Regular cardiac myocyte (primary cell): ENCODE measurements at places on chromosomes 6 and 20. TPM values are rescaled to one million over a fixed set of nuclear protein-coding genes. Genes with fewer than 3 reads are reported as not detected.

C20orf144 gene
- total RNA-seq: 0.19 and 0.28 TPM in 2 replicates

MUCL3 gene
- total RNA-seq: not detected in 2 replicates

PRL gene
- total RNA-seq: not detected in 2 replicates

TBX18 gene
- 37.5 and 49.8 TPM in 2 replicates for total RNA-seq

LPIN3 gene
- total RNA-seq: 7.7 and 7.9 TPM in 2 replicates

RIN2 gene
- 35.8 and 71.1 TPM in 2 replicates for total RNA-seq

CALHM5 gene
- total RNA-seq: 11.7 and 17.2 TPM in 2 replicates

BPIFB4 gene
- total RNA-seq: not detected in 2 replicates

SLC32A1 gene
- total RNA-seq: under 0.01 TPM in 1 of 2 replicates, not detected in the other

CST2 gene
- 6.9 and 38.1 TPM in 2 replicates for total RNA-seq

PDE7B gene
- 60.0 and 71.6 TPM in 2 replicates for total RNA-seq

KCNK5 gene
- not detected in 2 replicates for total RNA-seq

MYCT1 gene
- total RNA-seq: 19.7 and 22.2 TPM in 2 replicates

FAM209B gene
- total RNA-seq: not detected in 2 replicates

NKAPL gene
- total RNA-seq: 2.1 and 3.1 TPM in 2 replicates

RNF144B gene
- 1.7 and 5.9 TPM in 2 replicates for total RNA-seq

EEF1A2 gene
- total RNA-seq: 0.38 and 5.4 TPM in 2 replicates

ZNF335 gene
- total RNA-seq: 10.1 and 10.9 TPM in 2 replicates

APCDD1L gene
- 7.3 and 9.0 TPM in 2 replicates for total RNA-seq

ASIP gene
- total RNA-seq: not detected in 2 replicates

ATP9A gene
- 23.2 and 40.3 TPM in 2 replicates for total RNA-seq

E2F1 gene
- 2.8 and 16.1 TPM in 2 replicates for total RNA-seq

HLA-DRB1 gene
- 0.58 and 3.7 TPM in 2 replicates for total RNA-seq

RBM24 gene
- 5.6 and 8.2 TPM in 2 replicates for total RNA-seq

ULBP1 gene
- under 0.01 TPM in 2 replicates for total RNA-seq

SAMD10 gene
- total RNA-seq: 0.38 and 0.56 TPM in 2 replicates

ULBP3 gene
- 7.3 and 16.7 TPM in 2 replicates for total RNA-seq
